ENCODE measurements at places on chromosomes 4 and X.

DNA sequence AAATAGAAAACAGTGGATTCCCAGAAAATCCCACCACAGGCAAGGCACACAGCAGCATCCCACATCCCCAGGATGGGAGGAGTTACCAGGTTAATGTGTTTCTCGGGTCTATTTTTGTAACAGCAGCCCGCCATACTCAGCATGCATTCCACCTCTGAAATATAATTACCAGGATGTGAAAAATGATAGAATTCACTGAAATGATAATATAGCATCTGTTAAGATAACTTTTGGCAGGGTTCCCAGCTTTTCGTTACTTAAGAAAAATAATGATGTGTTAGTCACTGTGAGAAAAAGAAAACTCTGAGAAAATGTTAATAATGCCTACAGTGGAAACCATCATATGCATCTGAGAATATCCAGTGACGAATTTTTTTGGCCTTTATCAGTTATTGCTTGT, 87.1 kb downstream of the VCX2 start:
- DNase-seq = peak; percentile 5

- DNase-seq = no peak
Measured at GRCh38 chrX:109199726-109200125, 282.2 kb downstream of the GUCY2F start.

- no peak for DNase-seq
Measured at GRCh38 chrX:129006491-129006890, 516.8 kb downstream of the SMARCA1 start.

DNA sequence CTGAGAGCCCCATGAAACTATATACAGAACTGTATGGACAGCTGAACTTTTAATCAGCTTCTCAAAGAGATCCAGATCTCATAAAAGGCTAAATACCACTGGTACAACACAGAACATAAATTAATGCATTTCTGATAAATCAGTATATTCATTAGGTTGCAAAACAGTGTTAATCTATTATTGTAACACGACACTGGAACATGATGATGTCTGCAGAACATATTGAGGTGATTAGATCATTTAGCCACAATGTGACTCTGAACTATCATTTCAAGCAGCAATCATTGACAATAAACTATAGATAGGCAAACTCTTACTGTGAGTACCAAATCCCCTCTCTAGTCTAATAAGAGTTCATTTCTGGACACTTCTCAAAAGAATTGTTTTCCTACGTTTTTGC, 50.3 kb downstream of the GASK1B start:
- DNase-seq = no peak

DNA sequence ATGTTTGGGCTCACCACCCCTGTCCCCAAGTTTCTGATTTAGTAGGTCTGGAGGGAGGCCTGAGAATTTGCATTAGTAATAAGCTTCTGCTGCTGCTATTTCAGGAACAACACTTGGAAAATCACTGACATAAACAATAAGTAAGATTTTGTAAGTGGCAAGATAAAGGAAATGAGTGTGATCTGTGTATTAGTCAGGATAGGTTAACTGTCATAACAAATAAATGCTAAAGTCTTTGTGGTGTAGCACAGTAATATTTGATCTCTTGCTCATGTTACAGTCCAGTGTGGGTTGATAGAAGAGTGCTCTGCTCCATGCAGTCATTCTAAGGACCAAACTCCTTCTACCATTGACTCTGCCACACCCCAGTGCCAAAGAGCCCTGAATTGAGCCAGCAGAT, 67.0 kb downstream of the NHS start:
- peak; percentile 82 for DNase-seq
